Stimulated activated CD8-positive, alpha-beta memory T cell treated with anti-CD3 and anti-CD28 coated beads, Interleukin-7, amount 100 ng/mL, for 48 hours (primary cell): ENCODE measurements at places on chromosomes 3 and 15.

- no peak for DNase-seq
Observed at GRCh38 chr15:43969802-43970375, 143.1 kb downstream of the WDR76 start.

DNA sequence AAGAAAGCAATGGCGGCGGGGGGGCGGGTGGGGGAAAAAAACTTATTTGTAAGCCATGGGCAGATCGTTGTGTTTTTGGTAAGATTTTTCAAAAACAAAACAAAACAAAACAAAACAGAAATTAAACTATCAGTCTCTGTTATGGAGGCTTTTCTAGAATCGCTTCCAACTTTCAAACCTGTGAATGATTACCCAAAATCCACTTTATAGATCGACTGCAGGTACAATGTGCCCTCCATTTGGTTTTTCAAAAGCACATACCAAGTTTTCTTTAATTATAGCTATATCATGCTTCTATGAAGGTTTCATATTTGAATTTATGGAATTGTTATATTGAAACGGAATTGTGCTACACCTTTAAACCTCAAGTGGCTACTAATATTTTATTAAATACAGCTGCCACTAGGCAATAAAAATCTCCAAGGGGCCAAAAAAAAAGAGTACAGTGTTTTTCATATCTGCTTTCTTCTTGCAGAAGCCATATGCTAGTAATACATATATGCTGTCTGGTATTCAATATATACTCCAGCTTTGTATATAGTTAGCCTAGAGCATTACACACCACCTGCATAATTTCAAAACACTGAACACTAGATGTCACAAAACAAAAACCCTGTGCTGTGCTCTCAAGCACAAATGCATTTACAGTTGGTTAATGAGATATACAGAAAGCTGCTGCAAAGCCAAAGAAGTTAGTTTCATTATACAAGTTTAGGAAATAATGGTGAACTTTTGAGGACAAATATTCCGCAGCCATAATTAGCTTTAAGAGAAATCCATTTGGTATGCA lies 683.8 kb upstream of the NR2F2 start:
- no peak for DNase-seq

DNA sequence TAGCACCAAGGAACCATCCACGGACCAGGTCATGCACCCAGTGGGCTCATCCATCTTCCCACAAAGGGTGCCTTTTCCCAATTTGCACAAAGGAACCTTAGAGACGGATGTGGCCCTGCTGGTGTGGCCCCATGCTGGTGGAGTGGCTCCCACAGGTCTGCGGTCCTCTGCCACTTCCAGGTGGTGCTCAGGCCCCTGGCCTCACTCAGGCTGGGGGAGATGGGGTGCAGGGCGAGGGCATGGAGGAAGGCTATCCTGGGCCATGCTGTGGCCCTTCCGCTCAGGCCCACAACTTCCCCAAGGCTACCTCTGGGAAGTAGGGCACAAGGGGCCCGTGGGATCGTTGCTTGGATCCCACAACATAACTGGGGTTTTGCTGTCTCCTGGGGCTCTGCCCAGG lies 5.2 kb upstream of the SYNM start:
- no peak for DNase-seq

DNA sequence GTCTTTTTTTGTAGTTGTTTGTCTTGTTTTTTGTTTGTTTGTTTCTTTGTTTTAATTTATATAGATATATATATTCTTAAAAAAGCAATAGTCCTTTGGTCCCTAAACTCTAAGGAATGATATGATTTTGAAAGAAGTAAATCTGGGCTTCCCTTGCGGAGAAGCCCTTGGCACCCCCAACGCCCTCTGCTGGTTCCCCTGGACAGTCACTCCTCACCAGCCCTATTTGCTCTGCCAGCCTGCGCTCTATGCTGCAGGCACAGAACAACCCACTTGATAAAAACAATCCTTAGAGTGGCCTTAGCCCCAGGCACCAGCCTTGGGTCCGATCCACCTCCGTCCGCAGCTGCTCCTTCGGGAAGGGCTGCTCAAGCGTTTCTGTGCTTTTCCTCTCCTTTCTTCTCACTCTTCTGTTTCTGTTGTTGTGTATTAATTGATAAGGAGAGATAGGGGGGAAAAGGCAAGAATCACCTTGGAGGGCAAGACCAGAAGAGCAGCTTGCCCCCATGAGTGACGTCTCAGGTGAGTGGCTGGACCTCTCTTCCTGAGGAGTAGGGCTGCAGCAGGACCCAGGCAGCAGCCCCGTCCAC lies 13.7 kb upstream of the PARP6 start:
- no peak for DNase-seq

GRCh38 chr3:34155108-34155507 lies 356.7 kb downstream of the PDCD6IP start:
- no peak for DNase-seq

GRCh38 chr15:45611305-45611704 lies 23.5 kb upstream of the SQOR start:
- DNase-seq: no peak
